GM23248 (cell line): ENCODE measurements at places on chromosomes 7 and 10. TPM values are rescaled to one million over a fixed set of nuclear protein-coding genes. Genes with fewer than 3 reads are reported as not detected.

The CALHM1 gene
- 0.08 TPM in 1 of 2 replicates, not detected in the other for polyA plus RNA-seq

DNA sequence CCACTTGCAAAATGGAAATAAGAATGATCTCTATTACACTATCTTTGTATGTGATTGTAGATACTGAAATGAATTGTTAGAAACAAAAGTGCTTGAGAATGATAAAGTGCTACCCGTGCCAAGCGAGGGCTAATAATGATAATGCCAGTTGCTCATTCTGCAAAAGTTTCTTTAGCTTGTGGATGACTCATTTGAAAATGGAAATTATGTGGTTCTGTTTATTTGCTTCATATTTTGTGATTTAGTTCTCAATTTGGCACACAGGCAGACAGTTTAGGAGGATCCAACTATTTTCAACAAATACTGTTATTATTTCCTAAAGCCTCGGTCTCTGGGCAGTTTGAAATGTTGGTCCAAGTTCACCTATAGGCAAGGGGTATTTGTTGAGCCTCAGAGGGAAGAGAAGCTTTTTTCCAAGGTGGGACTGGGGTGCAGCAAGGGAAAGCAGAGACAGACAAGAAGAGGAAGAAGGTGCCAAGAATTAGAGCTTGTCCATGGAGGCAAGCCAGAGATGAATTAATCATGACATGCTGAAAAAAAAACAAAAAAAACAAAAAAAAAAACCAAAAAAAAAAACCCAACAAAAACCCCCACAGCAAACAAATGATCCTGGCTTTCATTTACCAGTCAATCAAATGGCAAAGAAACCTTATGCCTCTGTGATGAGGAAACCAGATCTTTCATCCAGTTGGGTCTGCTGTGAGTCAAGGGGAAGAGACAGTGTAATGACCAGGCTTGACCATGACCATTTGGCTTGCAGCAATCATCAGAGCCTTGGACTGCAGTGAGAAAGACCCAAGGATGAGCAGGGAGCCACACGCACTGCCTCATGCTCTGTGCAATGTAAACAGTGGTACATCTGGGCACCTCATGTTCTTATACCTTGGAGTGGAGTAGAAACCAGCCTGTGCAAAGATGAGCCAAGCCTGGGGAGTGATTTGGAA lies 285.0 kb upstream of the HABP2 start:
- H3K4me1 ChIP-seq: peaks cover 20% of the 10 kb centered on the region
- H3K27me3 ChIP-seq: 0 out of 2 replicates have a peak, but pooled peaks cover 7% of the 10 kb centered on the region
- peak overlapping the region; percentile 17; the same call in 1 of the 2 replicates for H3K4me3 ChIP-seq
- peak; percentile 80 for DNase-seq
- H3K36me3 ChIP-seq: no peaks in the 10 kb centered on the region

The PRPS1L1 gene
- not detected in 2 replicates for polyA plus RNA-seq

GRCh38 chr7:41702635-41703371 lies at the start of gene INHBA:
Gene INHBA, minus strand, starts transcription at chr7:41703090. Its CDS starts 2,716 bp downstream, at chr7:41700374.
- no peaks in the 10 kb centered on the region for H3K36me3 ChIP-seq
- H3K27ac ChIP-seq: peak within 1 kb of the TSS; percentile 27
- no peaks in the 10 kb centered on the region for H3K27me3 ChIP-seq
- DNase-seq: peak; percentile 87

- no peaks in the 10 kb centered on the region for H3K36me3 ChIP-seq
- H3K4me1 ChIP-seq: no peaks in the 10 kb centered on the region
- no peak for DNase-seq
- no peak overlapping the region for H3K4me3 ChIP-seq
- no peaks in the 10 kb centered on the region for H3K27me3 ChIP-seq
Measured at GRCh38 chr7:8320174-8320573, 58.2 kb upstream of the ICA1 start.

The TBX20 gene
- not detected in 2 replicates for polyA plus RNA-seq

GRCh38 chr7:38550836-38551235 lies 80.3 kb downstream of the AMPH start:
- no peak overlapping the region for H3K4me3 ChIP-seq
- no peak for DNase-seq
- H3K27ac ChIP-seq: no peak overlapping the region
- no peaks in the 10 kb centered on the region for H3K4me1 ChIP-seq
- H3K36me3 ChIP-seq: no peaks in the 10 kb centered on the region

GRCh38 chr10:103855424-103855823 lies at the start of gene SH3PXD2A:
Gene SH3PXD2A, minus strand, starts transcription at chr10:103855576. Its CDS starts 310 bp downstream, at chr10:103855266.
- peak within 1 kb of the TSS; percentile 81 for H3K4me3 ChIP-seq
- H3K27me3 ChIP-seq: no peaks in the 10 kb centered on the region
- H3K4me1 ChIP-seq: peaks cover 41% of the 10 kb centered on the region

The TSPAN15 gene
- 0.29 and 0.34 TPM in 2 replicates for polyA plus RNA-seq

GRCh38 chr10:14531974-14532373 lies 201.2 kb upstream of the FRMD4A start:
- peaks cover 8% of the 10 kb centered on the region; the same call in 1 of the 2 replicates for H3K36me3 ChIP-seq
- H3K27ac ChIP-seq: no peak overlapping the region
- no peak for DNase-seq
- H3K4me1 ChIP-seq: no peaks in the 10 kb centered on the region

DNA sequence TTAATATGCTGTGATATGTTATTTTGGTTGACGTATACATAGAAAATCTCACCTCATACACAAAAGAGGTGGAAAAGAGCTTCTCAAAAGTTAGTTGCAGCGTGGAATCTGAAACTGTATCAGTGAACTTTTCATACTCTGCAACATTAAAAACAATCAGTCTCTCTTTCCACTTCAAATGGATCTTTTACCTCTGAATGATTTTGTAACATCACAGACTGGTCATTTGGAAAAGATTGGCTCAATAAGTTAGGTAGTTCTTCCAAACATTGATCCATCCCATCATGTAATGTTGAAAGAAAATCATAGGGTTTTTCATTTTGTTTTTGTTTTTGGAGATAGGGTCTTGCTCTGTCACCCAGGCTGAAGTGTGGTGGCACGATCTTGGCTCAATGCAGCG lies 131.1 kb downstream of the AHR start:
- H3K27ac ChIP-seq: no peak overlapping the region
- no peaks in the 10 kb centered on the region for H3K4me1 ChIP-seq
- H3K4me3 ChIP-seq: no peak overlapping the region
- H3K27me3 ChIP-seq: no peaks in the 10 kb centered on the region
- H3K36me3 ChIP-seq: no peaks in the 10 kb centered on the region
- no peak for DNase-seq

The CTAGE8 gene
- not detected in 2 replicates for polyA plus RNA-seq

- no peaks in the 10 kb centered on the region for H3K36me3 ChIP-seq
- no peak overlapping the region for H3K4me3 ChIP-seq
- no peaks in the 10 kb centered on the region for H3K27me3 ChIP-seq
- H3K27ac ChIP-seq: no peak overlapping the region
- DNase-seq: peak; percentile 51
Measured at GRCh38 chr10:76942628-76943416, 694.8 kb downstream of the KCNMA1 start.

The FAM25C gene
- not detected in 2 replicates for polyA plus RNA-seq
